ENCODE measurements at places on chromosomes 7 and 10.

DNA sequence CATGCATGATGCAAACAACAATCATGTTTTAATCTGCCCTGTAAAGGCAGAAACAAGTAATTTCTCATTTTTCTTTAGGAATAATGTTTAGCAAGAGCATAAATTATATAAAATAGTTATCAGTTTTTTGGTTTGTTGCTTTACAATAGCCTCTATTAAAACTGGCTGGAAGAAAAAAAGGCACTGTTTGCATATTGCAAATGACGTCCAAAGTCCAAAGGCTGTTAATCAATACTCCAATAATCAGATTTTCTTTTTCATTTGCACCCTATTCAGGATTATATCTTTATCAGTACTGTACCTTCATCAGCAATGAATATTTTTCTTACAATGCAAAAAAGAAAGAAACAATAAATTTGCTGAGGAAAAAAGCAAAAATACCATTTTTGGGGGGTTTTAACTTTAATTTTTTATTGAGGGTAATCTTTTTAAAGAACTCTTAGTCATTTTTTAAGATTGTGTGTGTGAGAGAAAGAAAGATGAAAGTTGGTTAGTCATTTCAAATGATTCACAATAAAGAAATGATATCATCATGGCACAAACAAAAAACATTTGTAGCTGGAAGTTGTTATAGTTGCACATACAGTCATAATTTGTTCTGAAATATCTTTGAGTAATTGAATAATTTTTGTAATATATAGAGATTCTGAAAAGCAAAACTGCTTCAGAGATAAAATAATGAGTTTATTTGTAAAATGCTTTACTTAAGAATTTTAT lies 44.4 kb upstream of the AKR1C2 start:
- no peak for DNase-seq

GRCh38 chr10:96211764-96212163 lies 59.6 kb downstream of the BLNK start:
- no peak for DNase-seq

- no peak for DNase-seq
Measured at GRCh38 chr7:74475243-74475986, 21.7 kb downstream of the GTF2IRD1 start.

DNA sequence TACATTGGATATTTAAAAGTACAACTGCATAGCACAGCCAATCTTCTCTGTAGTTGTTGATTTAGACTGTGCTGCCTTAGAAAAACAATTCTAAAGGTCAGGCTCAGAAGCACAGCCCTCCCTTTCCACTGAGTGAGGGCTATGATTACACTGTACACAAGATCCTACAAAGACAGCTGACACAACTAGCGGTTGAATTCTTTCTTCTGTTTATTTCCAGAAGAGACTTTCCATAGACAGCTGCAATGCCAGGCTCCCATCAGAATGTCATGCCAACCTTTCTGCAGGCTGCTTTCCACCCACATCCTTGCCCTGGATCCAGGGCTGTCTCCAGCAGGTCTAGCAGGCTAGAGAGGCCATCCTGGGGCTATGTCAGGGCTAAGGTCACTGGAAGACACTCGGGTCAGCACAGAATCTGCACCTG lies 39.3 kb downstream of the FAM13C start:
- DNase-seq, result no peak
